Activated CD4-positive, alpha-beta memory T cell treated with anti-CD3 and anti-CD28 coated beads, Interleukin-2, amount 10 ng/mL, durations not matched to agents 7 days and 5 days (primary cell): ENCODE measurements at places on chromosomes 2 and 18. TPM values are rescaled to one million over a fixed set of nuclear protein-coding genes. Genes with fewer than 3 reads are reported as not detected.
A peak's percentile ranks its signal among the peaks of the same experiment; 100 is the strongest.

DNA sequence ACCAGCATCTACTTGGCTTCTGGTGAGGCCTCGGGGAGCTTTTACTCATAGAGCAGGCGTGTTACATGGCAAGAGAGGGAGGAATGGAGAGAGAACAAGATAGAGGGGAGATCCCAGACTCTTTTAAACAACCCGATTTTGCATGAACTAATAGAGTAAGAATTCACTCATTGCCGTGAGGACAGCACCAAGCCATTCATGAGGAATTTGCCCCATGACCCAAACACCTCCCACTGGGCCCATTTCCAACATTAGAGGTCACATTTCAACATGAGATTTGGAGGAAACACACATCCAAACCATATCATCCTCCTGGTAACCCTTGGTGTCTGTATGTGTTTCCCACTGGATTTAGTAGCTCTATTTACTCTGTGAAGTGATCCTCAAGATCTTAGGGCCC is 249.9 kb upstream of the SP5 start:
- no peaks in the 10 kb centered on the region for H3K4me1 ChIP-seq

- peak; percentile 39 for DNase-seq
- H3K4me1 ChIP-seq: peaks cover 32% of the 10 kb centered on the region
- H3K36me3 ChIP-seq: peaks cover 15% of the 10 kb centered on the region
Measured at GRCh38 chr2:206083602-206084438, 2.2 kb downstream of the INO80D start.

DNA sequence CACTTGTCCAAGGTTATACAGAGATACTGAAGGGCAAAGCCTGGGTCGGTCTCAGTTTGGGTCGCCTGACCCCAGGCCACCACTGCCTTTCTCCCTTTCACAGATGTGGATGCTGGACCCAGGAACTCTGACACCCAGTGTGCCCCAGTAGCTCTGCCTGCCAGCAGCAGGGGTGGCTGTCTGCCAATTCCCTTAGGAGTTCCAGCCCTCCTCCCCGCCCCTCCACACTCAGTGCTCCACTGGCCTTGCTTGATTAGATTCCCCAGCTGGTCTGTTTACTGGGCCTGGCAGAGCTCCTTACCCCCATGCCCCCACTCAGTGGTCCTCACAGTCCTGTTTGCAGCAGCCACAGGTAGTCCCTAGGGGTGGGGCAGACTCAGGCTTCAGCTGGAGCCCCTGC is 75.5 kb downstream of the NPAS2 start:
- H3K36me3 ChIP-seq: no peaks in the 10 kb centered on the region
- no peak overlapping the region for H3K27ac ChIP-seq
- no peaks in the 10 kb centered on the region for H3K4me1 ChIP-seq
- H3K4me3 ChIP-seq: no peak overlapping the region

Gene FBLN7
- total RNA-seq: 8.4 TPM

Gene CPLX4
- total RNA-seq: not detected

Gene ANKRD30BL
- total RNA-seq: not detected
